ENCODE measurements at places on chromosomes 5 and 9. TPM values are rescaled to one million over a fixed set of nuclear protein-coding genes. Genes with fewer than 3 reads are reported as not detected.

Gene CARTPT
- total RNA-seq = 39.4 TPM

DNA sequence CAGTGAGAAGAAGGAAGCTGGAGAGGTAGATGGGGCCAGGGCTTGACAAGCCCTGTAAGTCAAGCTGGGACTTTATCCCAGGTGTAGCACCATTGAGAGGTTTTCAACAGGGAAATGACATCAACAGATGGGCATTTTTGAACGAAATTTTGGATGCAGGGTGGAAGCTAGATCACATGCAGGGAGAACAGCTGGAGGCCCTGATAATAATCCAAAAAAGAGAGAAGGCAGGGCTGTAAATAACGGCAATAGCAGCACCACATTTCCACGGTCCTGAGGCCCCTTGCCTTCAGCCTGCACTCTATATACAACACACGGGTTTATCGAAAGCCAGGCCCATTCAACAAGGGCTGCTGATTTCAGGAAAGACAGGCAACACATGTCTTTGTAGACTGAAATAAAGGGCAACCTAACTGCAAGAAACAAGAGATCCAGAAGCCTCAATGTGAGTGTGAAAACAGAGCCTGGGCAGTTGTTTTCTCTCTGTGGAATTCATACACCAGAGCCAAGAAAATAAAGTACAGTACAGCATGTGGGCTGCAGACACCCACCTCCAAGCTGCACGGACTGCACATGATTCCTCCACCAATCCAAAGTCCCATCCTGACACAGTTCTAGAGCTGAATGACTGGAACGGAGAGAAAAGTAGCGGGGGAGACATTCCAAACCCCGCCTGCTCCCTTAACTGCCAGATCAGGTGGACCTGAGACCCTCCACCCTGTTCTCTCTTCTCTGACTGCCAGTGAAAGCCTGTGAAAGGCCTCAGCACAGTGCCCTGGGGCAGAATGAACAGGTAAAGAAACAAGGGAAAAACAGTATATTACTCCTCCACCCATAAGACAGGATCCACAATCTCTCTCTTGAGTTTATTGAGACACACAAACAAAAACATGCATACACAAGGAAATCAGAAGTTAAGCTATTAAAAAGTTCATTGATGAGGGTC lies 36.3 kb downstream of the KLHL3 start:
- DNase-seq = no peak

DNA sequence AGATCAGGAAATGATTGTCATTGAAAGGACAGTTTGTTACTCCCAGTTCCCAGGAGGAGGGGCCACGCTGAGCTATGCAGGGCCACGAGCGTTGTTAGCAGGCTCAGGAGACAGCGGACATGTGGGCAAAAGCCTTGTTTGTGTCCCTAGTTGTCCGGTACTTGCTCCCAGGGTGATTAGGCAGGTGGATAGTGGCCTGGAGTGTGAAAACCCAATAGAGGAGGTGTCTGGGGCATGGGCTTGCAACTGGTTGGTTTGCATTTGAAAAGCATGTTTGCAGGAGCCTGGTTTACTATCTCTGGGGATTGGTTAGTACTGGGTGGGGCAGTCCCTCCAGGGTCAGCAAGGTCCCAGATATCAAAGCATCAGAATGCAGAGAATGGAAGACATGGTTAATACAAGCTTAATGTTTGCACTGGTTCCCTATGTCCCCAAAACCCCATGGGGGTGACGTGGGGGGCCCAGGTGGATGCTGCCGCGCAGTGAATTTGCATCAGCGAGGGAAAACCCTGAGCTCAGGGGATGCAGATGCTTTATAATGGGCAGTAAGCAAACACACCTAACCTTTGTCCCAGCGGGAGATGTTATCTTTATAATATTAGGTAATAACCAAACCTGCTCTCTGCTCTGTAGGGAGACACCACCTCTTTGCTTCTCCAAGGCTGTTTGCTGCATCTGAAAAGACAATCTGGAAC lies 39.7 kb downstream of the ROPN1L start:
- no peak for DNase-seq

GRCh38 chr5:180341595-180341994 lies 11.5 kb downstream of the GFPT2 start:
- no peak for DNase-seq

DNA sequence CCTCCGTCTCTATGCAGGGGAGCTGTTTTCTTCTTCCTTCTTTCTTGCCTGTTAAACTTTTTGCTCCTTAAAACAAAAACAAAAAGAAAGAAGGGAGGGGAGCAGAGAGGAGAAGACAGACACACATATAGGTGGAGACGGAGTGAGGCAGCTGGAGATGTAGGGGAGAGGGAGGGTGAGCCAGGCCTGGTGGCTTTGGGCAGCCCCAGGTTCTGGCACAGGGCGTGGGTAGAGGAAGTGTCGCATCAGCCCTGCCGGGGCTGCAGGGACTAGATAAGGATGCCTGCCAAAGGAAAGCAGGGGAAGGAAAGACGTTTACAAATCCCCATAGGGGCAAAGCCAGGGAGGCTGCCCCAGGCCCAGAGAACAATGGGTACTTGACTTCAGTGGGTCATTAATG lies 38.7 kb upstream of the PTGS1 start:
- no peak for DNase-seq

GRCh38 chr9:98652741-98653140 lies 56.0 kb downstream of the GABBR2 start:
- no peak for DNase-seq

DNA sequence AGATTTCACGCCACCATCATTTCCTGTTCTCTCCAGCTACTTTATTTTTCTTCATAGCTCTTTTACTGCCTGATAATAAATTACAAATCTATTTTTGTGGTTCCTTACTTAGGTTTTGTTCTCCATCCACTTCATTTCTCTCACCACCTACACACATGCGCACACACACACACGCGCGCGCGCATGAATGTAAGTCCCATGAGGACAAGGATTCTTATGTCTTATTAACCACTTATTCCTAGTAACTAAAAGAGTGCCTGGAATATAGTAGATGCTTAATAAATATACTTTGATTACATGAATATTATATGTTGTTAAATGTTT lies 116.5 kb downstream of the TRPM6 start:
- no peak for DNase-seq

Gene NEUROG1
- total RNA-seq = not detected

DNA sequence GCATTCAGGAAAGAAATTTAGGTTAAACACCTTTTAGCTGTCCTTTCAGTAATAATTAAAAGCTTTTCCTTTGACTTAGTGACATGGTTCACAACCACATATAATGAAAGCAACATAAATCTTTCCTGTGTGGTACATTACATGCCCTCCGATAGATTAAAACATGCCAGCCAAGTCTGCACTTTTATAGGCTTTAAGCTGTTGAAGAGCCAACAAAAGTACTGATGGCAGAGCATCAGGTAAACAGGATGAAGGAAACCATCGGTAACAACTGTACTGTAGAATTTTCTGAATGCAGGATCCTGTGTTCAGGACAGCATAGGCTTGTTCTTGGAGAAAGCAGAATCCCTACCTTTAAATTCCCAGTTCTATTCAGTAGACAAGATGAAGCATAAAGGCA lies 226.6 kb downstream of the MLLT3 start:
- DNase-seq = no peak

GRCh38 chr5:11363631-11364178 lies 540.5 kb downstream of the CTNND2 start:
- DNase-seq = no peak

DNA sequence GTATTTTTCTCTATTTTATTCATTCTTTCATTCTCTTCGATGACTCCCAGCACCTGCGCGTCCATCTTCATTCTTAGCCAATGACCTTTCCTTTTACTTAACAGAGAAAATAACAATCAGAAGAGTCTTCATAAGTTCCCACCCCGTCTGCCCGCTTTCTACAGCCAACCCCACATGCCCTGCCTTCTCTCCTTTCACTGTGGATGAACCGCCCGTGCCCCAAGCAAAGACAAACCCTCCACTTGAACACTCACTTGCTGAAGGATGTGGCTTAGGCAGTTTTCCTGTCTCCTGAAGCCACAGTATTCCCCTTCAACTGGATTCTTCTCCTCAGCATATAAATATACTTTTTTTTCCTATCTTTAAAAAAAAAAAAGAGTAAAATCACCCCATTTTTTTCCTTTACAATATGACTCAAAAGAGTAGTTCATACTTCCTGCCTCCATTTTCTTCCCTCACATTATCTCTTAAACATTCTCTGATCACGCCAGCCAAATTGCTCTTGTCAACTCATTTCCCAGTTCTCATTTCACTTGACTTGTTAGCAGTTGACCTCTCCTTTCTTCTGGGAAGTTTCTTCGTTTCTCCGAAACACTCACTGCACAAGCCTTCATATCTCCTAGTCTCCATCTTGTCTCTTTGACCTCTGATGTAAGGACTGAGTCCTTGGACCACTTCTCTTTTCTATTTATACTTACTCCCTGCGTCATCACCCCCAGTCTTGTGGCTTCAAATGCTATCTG lies 11.1 kb downstream of the NIPSNAP3B start:
- DNase-seq = no peak

GRCh38 chr9:90966480-90967144 lies 165.0 kb downstream of the SYK start:
- DNase-seq = no peak

DNA sequence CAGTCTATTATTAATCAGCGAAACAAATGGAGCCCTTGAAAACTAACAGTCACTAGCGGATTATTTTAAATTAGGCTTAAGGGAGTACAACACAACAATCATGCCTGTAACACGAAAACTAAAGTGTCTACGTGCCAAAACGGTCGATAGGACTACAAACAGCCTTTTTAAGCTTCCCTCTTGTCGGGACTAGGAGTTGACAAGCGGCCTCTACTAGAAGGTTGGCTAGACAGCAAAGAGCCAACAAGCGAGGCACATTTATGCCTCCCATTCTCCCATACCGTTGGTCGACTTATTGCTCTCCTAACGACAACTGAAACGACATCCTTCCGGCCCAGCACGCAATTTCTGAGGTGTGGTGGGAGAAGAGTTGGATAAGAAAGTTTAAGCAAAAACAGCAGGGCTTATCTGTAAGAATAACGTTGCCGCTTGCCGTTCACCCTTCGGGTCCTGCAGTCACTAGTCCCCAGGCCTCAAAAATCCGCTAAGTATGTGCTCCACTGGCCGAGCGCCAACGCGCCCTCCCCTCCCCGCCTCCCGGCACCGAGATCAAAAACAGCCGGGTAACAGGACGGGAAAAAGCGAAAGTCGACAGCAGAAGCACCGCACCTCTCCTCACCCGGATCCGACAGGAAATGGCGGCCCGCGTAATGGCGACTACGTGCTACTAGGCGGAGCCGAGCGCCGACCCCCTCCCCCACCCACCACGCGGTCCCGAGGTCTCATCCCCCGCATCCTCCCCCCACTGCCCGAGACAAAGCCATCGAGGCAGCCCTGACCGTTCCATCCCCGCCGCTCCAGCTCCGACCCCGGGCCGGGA lies 813 bp downstream of the HNRNPK start:
- peak; percentile 53 for DNase-seq

Data from thoracic aorta (tissue), 2 donors.